Fibroblast of the aortic adventitia (primary cell): ENCODE measurements at places on chromosomes 4 and X. TPM values are rescaled to one million over a fixed set of nuclear protein-coding genes. Genes with fewer than 3 reads are reported as not detected.
A peak's percentile ranks its signal among the peaks of the same experiment; 100 is the strongest.

GRCh38 chr4:134463771-134464170, 262.2 kb upstream of the PABPC4L start:
- no peak for DNase-seq

The BMX gene
- total RNA-seq = 0.18 and 0.90 TPM in 2 replicates

The COX18 gene
- 14.5 and 22.9 TPM in 2 replicates for total RNA-seq

The RNF175 gene
- not detected in 2 replicates for total RNA-seq

The CPZ gene
- total RNA-seq = 7.0 and 24.9 TPM in 2 replicates

DNA sequence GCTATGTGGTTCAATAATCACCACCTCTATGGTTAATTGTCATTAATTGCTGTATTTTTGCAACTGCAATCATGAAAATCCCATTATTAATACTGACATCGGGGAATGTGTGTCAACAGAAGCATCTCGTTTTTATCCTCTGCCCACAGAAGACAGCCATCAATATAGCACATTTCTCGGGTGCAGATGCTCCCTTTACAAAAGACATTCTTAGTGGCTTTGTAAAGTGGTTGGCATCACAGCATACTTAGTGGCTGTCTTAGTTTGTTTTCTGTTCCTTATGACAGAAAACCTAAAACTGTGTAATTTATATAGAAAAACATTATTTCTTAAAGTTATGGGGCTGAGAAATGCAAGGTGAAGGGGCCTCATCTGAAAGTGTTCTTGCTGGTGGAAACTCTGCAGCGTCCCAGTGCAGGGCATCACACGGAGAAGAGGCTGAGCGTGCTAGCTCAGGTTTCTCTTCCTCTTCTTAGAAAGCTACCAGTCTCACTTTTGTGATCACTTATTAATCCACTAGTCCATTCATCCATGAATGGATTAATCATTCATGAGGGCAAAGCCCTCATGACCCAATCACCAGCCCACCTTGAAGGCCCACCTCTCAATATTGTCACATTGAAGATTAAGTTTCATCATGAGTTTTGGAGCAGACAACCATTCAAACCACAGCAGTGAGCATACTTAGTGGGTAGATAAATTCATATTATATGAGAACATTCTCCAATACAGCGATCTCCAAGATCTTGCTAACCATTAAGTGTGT, 1067.7 kb upstream of the PABPC4L start:
- DNase-seq = no peak

GRCh38 chrX:45714866-45715265, 514.2 kb upstream of the DIPK2B start:
- DNase-seq = peak; percentile 64

The ATP5ME gene
- 74.3 and 195 TPM in 2 replicates for total RNA-seq

The AMBN gene
- not detected in 2 replicates for total RNA-seq

GRCh38 chrX:78104447-78105176, 564 bp downstream of the PGK1 start:
- peak; percentile 63 for DNase-seq

- peak; percentile 65 for DNase-seq
These were observed 88.4 kb downstream of the FRMPD3 start for GRCh38 chrX:107537815-107538214.
